NCI-H2227 treated with DMSO at 0.1 percent for 48 hours (cell line): ENCODE measurements at places on chromosomes 2 and 18.
A peak's percentile ranks its signal among the peaks of the same experiment; 100 is the strongest.

- DNase-seq = peak; percentile 84
Observed at GRCh38 chr2:9560628-9561027, 5.0 kb upstream of the ADAM17 start.

DNA sequence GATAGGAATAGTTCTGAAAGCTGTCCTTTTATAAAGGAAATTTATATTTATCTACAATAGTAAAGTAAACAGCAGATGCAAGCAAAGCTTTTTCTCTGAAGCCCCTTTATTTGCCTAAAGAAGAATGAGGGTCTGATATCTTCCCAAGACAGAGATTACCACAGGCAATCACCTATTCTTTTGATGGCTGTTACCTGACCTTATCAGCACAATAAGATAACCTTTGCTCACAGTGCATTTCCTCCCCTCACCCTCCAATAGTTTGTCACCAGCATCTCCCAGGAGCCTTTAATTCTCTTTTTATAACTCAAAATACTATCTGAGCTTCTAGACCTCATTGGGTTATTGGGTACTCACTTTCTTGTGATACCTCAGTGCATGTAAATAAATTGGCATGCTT, 6.5 kb upstream of the CFAP221 start:
- no peak for DNase-seq

GRCh38 chr2:15923597-15923996, 16.8 kb upstream of the MYCN start:
- no peak for DNase-seq

GRCh38 chr2:136783856-136784255, 18.5 kb downstream of the THSD7B start:
- no peak for DNase-seq

DNA sequence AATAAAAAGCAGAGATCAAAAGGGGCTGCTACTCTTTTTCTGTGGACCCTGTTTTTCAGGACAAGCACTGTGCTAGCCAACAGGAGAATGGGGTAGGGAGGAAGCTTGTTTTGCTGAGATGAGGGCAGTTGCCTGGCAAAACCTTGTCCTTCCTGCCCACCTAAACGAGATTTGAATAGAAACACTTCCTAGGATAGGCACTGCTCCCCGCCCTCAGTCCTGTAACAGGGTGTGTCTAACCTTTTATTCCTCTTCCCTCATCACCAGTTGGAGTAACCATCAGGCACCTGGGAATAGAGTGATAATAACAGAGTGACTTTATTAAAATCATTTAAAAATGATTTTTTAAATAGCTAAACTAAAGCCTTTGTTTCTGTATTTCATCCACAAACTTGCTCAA, 368.8 kb downstream of the LNPK start:
- DNase-seq = no peak

DNA sequence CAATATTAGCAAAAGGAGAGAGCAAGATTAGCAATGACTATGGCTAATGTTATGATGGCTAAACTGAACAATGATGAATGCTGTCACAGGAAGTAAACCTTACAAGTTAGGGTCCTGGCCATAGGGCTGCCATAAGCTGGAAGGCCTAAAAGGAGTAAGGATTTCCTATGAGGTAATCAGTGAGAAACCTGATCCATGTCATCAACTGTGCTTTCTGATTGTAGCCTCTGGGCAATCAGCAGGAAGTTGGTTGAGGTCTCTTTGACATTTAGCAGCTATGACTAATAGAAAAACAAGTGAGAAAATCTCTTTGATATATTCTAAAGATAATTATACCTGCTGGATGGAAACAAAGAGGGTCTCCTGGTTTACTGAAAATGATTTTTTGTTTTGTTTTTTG, 193.0 kb downstream of the RAB3GAP1 start:
- DNase-seq = no peak

GRCh38 chr2:176479961-176480360, 210.7 kb downstream of the MTX2 start:
- DNase-seq = no peak

GRCh38 chr2:136441979-136442714, 323.2 kb upstream of the THSD7B start:
- peak; percentile 18 for DNase-seq

DNA sequence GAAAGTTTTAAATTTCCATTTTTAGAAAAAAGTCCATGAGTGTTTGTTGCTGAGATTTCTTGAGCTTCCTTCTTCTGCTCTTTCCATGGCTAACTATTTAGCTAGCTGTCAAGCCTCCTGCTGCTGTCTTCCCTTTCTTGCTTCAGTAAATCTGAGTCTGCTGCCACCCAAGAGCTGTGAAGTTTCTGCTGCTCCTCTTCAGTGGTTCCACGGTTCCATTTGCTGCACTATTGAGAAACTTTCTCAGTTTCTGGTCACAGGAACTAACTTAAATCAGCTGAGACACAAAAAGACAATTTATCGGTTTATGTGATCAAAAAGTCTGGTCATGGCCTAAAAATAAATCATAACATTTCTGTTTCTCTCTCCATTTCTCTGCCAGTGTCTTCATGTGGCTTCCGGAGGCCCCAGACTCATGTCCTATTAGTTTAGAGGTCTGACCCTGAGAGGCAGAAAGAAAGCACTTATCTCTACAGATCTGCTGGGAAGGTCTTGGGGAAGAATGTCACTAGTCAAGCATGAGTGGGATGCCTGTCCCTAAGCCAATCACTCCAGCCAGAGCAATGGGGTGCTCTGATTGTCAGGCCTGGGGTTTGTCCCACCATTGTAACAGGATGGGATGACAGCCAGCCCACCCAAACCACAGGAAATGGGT, 73.0 kb upstream of the ARL4C start:
- no peak for DNase-seq

GRCh38 chr18:23519734-23520133, 16.4 kb downstream of the RMC1 start:
- DNase-seq = no peak

DNA sequence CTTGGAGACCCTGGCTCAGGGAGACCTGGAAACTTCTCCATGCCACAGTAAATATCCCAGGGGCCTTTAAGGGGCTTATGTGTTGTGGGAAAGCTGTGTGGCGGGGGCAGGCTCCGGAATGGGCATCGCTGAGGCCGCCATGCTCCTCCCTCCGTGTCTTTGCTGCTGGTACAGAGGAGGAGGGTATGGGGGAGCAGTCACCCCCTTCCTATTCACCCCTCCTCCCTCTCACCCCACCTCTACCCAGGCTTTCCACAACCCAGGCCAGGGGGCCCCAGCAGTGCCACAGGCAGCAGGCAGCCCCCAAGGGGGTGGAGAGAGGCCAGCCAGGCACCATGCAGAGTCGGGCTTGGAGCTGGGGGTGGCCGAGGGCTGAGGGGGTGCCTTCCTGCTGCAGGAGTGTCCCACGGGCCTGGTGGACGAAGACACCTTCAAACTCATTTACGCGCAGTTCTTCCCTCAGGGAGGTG, 28.0 kb upstream of the FAHD2A start:
- no peak for DNase-seq

DNA sequence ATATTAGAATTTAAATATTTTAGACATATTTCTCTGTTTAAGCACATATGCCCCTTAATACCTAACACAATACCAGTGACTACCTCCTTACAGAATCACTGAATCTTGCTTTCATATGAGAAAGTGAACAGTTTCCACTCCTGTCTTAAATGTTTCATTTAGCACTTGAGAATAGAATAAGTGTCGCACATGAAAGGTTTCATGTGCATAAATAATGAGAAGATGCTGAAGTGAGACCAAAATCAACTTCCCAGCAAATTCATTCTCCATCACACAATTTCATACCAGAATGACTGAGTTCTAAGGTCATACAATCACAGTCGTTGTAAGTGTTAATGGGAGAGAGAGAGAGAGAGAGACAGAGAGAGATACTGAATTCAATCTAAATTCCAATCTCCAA, 51.2 kb downstream of the ATIC start:
- DNase-seq = no peak

DNA sequence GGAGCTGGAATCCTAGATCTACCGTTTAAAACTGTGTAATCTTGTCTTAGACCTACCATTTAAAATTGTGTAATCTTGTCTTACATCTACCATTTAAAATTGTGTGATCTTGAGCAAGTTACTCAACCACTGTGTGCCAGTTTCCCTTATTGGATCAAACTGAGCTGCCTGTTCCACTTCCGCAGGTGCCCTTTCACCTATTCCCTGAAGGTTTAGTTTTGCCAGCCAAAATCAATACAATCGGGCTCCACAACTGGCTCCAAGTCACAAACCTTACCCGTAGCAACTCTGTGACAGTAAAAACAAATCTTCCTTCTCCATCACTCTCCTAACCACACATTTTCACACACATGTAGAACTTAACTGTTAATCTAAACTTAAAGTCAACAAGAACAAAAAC, 20.1 kb downstream of the DOCK10 start:
- DNase-seq = no peak

- peak; percentile 83 for DNase-seq
Observed at GRCh38 chr2:72150157-72150860, 2.6 kb upstream of the CYP26B1 start.

- DNase-seq = no peak
Observed at GRCh38 chr18:7904529-7904928, 337.4 kb downstream of the PTPRM start.

DNA sequence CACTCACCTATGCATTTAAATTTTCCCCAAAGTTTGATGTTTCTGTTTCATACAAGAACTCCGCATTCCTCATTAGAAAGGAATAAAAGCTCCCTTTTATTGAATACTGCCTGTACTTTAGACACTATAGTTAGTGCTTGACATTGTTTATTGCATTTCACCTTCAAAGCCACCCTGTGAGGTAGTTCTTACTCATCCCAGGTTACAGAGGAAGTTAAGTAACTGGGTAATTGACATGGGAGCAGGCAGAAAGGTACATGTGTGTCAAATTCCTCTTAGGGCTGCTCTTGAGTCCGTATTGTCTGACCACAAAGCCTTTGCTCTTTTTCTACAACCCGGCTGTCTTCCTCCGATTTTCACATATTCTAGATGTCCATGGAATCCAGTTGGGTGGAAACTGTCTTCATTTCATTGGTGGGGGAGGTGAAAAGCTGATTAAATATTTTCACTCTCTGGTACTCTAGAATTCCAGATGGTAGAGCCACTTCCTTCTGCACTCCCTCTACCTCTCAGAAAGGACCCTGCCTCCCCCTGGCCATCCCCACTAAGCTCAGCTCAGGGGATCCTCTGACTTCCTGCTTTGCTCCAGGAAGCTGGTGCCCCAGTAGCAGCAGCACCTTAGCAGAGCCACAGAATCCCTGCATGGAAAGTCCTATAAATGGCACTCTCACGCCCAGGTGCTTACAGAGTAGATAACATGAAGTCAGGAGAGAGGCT, 319.2 kb downstream of the LRATD1 start:
- no peak for DNase-seq

- DNase-seq = no peak
Observed at GRCh38 chr2:16614314-16614860, 51.2 kb downstream of the CYRIA start.

- DNase-seq = no peak
Observed at GRCh38 chr2:91748902-91749301, 3057.4 kb downstream of the RPIA start.

GRCh38 chr2:127576433-127577207, 41.1 kb downstream of the MYO7B start:
- DNase-seq = no peak

- DNase-seq = no peak
Observed at GRCh38 chr2:37784071-37784758, 112.8 kb upstream of the CDC42EP3 start.

- DNase-seq = no peak
Observed at GRCh38 chr2:38030635-38031355, 45.2 kb downstream of the CYP1B1 start.

- DNase-seq = no peak
Observed at GRCh38 chr2:166372046-166372445, 3.7 kb downstream of the SCN9A start.

- DNase-seq = no peak
Observed at GRCh38 chr2:109321570-109321969, 192.6 kb downstream of the SH3RF3 start.

- no peak for DNase-seq
Observed at GRCh38 chr2:46461709-46462171, 17.6 kb upstream of the TMEM247 start.

GRCh38 chr2:10720947-10721395, 459 bp upstream of the ATP6V1C2 start:
- no peak for DNase-seq

GRCh38 chr2:151927501-151928221, 99.4 kb upstream of the ARL5A start:
- DNase-seq = no peak

DNA sequence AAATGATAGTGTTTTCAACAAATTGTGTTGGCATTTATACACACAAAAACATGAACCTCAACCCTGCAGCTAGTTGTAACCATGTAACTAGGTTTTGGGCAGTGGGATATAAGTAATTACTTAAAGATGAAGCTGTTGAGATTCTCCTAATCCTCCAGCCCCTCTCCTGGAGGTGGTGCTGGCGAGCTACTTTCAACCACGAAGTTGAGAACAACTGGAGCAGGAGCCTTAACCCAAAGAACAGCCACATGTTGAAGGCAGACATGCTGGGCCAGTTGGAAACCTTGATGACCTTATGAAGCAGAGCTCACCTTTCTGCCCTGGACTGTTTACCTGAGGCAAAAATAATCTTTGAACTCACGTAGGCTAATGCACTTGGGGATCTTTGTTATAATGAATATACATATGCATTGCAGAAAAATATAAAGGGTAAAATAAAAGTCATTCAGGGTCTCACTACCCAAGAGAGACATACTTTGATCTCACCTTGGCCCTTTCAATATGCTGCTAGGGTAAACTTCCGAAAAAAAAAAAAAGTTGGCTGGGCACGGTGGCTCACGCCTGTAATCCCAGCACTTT, 89.6 kb upstream of the NPAS2 start:
- no peak for DNase-seq

- no peak for DNase-seq
Observed at GRCh38 chr2:29920130-29920577, 1.2 kb downstream of the ALK start.

GRCh38 chr2:217789003-217789735, 213.6 kb downstream of the TNS1 start:
- peak; percentile 88 for DNase-seq

GRCh38 chr18:74722237-74722636, 124.6 kb downstream of the ZNF407 start:
- DNase-seq = no peak

DNA sequence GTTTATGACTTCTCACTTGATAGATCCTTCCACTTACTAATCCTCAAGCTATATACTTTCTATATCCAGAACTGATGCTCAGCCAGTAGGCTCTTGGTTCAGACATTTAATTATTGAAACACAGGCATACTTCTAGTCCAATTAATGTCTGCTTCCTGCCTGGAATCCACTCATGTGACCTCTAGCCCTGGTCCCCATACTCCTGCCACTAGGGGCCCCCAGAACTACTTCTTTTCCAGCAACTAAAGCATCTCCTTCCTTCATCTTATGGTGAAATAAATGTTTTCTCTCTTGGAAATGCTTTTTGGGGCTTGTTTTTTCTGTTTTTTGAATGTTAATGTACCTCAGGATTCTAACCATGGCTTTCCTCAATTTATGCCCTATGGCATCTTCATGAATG, 527.6 kb downstream of the SATB2 start:
- DNase-seq = no peak

GRCh38 chr2:36446294-36446693, 90.7 kb downstream of the CRIM1 start:
- DNase-seq = no peak

GRCh38 chr2:100643467-100643866, 80.7 kb downstream of the PDCL3 start:
- no peak for DNase-seq

GRCh38 chr2:114076961-114077360, 187.1 kb downstream of the ACTR3 start:
- DNase-seq = no peak
